ENCODE measurements at places on chromosomes 6 and 20. TPM values are rescaled to one million over a fixed set of nuclear protein-coding genes. Genes with fewer than 3 reads are reported as not detected.

Gene FOXQ1
- not detected for total RNA-seq

Gene SCAF8
- 56.8 TPM for total RNA-seq

Gene SLPI
- not detected for total RNA-seq

Gene TPMT
- total RNA-seq: 2.7 TPM

Gene DEFB126
- total RNA-seq: not detected

DNA sequence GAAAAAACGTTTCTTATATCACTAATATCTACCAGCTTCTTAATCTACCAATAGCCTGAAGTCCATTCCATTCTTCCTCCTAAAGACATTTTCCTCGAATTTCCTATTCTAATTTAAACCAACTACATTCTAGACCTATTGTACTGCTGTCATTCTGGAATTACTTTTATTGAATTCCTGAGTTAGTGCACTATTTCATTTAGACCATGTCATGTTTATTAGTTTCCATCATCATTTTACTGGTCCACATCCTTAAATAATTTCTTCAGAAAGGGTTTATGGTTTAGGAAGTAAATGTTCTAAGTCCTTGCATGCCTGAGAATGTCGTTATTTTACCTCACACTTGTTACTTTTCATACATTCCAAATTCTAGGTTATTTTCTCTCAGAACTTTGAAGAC is 13.2 kb downstream of the LCA5 start:
- no peak for DNase-seq

DNA sequence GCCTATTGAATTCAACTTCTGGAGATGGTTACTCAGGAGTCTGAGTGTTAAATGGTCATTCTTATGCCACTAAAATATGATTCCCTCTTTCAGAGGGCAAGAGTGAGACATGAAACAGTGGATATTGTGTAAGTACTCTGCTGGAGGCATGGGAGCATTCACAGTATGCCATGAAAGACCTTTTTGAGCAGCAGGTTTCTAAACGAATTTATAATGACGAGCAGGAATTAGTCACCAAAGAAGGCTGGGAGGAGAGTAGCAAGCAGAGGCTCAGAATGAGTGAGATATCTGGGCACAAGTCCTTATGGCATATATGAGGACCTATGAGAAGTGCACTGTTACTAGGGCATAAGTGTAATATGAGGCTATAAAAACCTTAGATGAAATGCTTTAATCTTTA is 10.9 kb upstream of the MYB start:
- no peak for DNase-seq

DNA sequence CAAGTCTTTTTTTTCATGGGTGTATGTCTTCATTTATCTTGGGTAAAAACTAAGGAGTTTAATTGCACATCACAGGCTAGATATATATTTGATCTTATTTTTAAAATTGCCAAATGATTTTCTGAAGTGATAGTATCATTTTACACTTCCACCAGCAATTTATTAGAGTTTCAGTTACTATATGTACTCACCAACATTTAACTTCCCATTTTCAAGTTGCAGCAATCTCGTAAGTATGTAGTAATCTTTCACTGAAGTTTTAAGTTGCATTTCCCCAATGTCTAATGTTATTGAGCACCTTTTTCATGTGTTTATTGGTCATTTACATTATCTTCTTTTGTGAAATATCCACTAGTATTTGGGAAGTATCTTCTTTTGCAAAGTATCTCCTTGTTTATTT is 277.4 kb upstream of the CNR1 start:
- no peak for DNase-seq

- no peak for DNase-seq
Measured at GRCh38 chr6:18506382-18507017, 119.3 kb downstream of the RNF144B start.
